Activated CD4-positive, alpha-beta T cell treated with anti-CD3 and anti-CD28 coated beads, Interleukin-2, Interleukin-4, amounts not matched to agents 100 ng/mL and 50 ng/mL, durations not matched to agents 16 hours and 8 hours (primary cell): ENCODE measurements at places on chromosomes 16 and 17.

DNA sequence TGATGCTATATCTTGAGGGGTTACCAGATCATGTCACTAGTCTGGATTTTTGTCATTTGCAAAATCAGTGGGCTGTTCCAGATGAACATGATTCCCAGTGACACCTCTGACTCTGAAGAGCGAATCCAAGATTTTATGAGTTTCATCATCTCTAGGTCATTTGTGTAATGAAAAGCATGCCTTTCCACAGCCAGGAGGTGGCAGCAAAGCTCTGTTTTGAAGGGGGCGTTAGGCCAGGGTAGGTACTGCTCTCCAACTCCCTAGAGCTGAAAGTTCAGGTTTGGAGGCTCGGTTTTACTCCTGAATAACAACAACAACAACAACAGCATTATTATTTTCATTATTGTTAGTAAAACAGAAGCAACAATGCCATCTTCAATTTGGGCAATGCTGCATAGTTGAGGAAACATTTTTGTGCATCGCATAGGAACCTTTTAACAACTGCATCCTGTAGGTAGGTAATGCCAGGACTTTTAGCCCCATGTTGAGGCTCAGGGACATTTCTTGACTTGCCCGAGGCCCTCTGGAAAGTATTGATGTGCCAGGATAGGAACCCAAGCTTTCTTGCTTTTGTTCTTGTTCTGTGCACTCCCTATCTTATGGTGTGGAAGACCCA is 77.0 kb downstream of the MYH13 start:
- DNase-seq, result peak; percentile 39

- DNase-seq, result no peak
These were observed 1.5 kb upstream of the GPRC5C start for GRCh38 chr17:74430385-74430705.

DNA sequence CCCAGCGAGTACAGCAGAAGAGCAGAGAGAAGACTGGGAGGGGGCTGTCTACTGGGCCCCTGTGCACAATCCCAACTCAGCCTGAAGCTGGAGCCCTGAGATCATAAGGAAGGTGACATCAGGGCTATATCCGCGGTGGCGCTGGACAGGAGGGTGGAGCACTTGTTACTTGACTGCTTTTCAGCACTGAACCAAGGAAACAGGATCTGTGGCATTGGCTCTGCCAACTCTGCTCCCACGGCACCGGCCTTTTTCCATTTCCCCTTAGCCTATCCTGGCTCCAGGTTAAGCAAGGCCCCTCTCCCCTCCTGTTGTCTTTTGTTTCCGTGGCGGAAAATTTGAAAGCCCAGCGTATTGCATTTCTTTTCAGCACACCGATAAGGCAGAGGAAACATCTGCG is 125.0 kb upstream of the IRX3 start:
- DNase-seq, result no peak

- DNase-seq, result no peak
These were observed 1.5 kb downstream of the TEX2 start for GRCh38 chr17:64261417-64262145.

DNA sequence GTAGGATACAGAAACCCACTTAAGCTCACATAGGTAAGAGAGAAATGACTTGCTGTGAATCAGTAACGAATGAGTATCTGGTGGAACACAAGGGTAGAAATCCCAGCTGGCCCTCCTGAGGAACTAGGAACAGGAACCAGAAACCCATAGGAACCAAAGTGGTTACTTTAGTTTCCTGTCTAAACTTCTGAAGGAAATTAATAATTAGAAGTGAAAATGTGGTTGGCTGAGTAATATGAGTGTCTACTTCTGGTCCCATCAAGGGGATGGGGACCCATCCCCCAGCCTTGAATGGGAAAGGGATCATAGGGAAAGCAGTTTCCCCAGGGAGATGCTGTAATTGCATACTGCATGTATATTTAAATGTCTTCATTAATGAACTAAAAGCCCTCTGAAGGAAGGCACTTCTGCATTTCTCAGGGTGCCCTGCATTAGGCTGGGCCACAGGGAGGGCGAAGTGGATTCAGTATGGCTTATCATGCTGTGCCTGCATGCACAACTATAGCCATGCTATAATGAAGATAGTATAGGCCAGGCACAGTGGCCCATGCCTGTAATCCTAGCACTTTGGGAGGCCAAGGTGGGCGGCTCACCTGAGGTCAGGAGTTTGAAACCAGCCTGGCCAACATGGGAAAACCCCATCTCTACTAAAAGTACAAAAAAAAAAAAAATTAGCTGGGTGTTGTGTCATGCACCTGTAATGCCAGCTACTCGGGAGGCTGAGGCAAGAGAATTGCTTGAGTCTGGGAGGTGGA is 45.6 kb downstream of the CYB5B start:
- DNase-seq, result no peak
